ENCODE measurements at places on chromosomes 12 and 14.

DNA sequence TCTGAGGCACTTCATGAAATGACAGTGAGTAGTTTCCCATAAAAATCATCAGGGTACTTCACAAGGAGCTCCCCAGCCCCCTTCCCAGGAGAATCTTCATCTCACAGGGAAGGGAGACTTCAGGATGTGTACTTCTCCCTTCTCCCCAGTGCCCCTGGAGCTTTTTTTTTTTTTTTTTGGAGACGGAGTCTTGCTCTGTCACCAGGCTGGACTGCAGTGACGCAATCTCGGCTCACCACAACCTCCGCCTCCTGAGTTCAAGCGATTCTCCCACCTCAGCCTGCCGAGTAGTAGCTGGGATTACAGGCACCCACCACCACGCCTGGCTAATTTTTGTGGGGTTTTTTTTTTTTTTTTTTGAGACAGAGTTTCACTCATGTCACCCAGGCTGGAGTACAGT, 10.4 kb downstream of the ITPK1 start:
- DNase-seq, result no peak

GRCh38 chr12:57129889-57130288, 1.6 kb downstream of the LRP1 start:
- no peak for DNase-seq

DNA sequence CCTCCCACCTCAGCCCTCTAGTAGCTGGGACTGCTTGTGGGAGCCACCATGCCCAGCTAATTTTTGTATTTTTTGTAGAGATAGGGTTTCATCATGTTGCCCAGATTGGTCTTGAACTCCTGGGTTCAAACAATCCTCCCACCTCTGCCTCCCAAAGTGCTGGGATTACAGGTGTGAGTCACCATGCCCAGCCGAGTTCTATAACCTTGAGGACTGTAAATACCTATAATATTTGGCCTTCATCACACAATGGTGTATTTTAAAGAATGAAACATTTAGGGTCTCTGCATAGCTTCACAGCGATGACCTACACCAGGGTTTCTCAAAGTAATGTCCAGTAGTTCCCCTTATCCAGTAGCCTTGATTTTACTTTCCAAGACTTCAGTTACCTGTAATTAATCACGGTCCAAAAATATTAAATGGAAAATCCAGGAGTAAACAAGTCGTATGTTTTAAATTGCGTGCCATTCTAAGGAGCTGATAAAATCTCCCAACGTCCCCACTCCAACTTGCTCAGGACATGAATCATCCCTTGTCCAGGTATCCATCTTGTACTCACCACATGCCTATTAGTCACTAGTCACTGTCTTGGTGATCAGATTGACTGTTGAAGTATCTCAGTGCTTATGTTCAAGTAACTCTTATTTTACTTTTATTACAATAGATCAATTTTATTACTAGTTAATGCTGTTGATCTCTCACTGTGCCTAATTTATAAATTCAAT, 368.2 kb downstream of the BTG1 start:
- no peak for DNase-seq

DNA sequence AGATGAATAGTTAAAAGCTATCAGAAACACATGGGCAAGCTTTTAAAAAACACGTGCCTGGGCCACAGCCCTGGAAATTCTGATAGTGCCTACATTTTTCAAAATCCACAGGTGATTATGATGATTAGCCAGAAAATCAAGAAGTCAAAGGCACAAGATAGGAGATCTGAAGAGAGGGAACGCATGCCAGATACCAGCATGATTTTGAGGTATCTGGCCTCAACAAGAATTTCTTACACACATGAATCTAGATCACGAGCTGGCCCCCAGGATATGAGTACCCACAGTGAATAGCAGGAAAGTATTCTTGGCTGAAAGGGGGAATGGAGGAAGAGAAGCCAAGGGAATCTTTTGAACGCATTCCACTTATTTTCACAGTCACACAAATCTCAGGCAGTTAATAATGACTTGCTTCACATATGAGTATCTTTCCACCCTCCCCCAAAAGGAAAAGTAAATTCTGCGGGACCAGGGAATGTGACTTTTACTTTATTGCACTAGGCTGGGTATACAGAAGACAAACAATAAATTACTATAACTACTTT, 438.2 kb downstream of the BCAT1 start:
- DNase-seq, result no peak

DNA sequence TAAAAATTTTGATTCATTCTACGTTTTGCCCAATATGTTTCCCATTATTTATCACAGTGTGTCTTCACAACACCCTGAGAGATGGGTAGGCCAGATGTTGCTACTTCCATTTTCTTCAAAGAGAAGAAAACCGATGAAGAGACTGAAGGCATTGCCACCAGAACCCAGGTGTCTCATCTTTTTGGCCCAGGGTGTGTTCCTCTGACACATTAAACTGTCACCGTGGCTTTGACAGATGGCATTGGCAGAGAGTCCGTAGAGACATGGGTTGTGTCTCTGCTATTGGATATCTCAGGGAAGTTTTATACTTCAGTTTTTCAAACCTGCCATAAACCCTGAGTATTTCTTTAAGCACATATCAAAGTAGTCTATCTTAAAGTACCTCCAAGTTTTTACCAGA, 11.3 kb upstream of the NUDT4 start:
- no peak for DNase-seq

DNA sequence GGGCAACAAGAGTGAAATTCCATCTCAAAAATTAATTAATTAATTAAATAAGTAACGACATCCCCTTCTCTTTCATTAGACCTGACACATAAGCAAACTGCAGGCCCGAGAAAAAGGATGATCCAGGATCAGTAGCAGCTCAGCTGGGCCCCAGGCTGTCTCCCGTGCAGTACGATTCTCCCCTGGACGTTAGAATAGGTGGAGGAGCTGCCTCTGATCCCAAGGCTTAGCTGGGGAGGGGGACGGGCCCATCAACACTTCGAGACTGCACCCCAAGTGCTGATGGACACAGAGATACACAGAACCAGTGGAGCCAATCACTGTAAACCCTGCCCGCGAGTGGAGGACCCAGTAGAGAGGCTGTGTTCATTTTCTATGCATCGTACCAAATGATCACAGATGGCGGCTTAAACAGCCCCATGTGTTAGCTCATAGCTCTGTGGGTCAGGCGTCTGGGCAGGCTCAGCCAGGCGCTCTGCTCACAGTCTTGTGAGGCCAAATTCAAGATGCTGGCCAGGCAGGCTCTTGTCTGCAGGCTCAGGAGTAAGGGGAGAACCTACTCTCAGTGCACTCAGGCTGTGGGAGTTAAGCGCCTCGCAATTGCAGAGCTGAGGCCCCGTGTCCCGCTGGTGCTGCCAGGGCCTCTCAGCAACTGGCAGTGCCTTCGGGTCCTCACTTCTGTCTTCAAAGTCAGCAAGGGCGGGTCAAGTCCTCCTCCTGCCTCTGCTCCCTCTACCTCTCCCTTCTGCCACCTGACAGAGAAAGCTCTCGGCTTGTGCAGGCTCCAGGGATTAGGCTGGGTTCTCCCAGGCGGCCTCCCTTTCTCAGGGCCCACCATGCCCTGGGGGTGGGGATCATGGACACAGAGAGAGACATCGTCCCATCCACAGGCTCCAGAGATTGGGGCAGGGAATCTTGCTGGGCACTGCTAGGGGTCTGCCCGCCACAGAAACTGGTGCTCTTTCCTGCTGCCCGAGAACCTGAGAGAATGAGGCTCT, 26.4 kb downstream of the RIMBP2 start:
- DNase-seq, result no peak

DNA sequence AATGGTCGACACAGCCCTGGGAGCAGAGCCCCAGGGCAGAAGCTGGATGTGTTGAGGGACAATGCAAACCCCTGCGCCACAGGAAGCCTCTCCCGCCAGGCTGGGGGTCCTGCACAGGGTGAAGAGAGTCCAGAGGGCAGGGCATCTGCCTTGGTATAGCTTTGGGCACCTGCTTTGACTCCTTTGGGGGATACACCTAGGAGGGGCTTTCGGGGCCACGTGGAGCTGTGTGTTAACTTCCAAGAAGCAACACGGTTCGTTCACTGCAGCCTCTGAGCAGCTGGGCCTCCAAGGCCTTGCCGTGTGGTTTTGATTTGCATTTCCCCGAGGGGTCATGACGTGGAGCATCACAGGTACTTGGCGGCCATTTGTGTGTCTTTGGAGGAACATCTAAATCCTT, 5.8 kb upstream of the PUS1 start:
- no peak for DNase-seq

DNA sequence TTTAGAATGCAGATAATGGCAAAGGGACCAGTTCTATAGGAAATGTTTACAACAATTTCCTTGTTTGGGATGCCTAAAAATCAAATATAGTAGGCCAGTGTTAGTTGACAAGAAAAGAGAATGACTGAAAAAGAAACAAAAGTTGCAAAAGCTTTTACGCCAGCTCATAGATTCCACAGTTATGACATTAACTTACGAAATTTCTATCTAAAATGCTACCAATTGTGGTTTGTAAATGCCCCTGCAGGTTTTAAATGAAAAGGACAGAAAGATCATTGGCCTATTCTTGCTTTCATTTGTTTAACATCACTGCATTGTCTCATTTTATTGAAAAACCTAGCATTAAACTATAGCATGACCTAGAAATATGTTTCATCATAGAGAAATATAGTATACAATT, 345.8 kb downstream of the CCDC91 start:
- DNase-seq, result no peak

DNA sequence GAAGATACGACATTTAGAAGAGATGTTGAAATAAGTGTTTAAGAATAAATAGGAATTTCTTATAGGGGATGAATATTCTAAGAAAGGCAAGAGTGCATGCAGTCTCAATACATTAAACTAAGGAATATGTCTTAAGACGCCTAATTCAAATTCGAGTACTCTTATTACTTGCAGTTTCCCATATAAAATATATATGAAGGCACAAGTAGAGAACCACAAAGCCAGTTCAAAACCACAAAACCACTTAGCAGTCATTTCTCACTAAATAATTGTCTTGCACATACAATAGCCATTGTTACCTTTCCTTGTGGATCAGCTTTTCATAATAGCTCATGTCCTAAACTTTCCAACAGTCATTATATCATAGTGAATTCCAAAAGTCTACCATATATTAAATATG, 91.0 kb upstream of the MON2 start:
- no peak for DNase-seq

GRCh38 chr12:12654691-12655460, 41.1 kb downstream of the GPR19 start:
- DNase-seq, result no peak

GRCh38 chr14:73717266-73717665, 3.1 kb upstream of the PNMA1 start:
- DNase-seq, result no peak

All from breast epithelium (tissue), 4 donors.